ENCODE measurements at places on chromosomes 13 and 19.

DNA sequence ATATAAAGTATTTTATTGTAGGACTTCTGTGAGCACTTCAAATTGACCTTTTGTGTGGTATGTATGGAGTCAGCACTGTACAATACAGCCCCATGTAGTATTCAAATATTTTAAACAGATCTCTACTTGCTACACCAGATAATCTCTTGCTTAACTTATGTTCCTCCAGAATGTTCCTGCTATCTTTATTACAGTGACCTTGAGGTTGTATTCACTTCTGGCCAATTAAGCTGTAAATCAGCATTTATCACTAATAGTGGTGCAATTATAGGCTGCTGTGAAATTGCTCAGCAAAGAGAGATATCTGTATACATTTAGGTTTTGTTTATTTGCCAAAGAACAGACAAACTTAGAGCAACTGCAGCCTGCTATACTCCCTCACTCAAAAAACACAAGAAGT lies 1218.6 kb downstream of the PCDH17 start:
- DNase-seq, result no peak
- no peaks in the 10 kb centered on the region for H3K4me1 ChIP-seq
- H3K27me3 ChIP-seq, result no peaks in the 10 kb centered on the region
- no peaks in the 10 kb centered on the region for H3K36me3 ChIP-seq

GRCh38 chr13:31372454-31372853 lies 172.7 kb downstream of the B3GLCT start:
- DNase-seq, result no peak
- H3K4me1 ChIP-seq, result no peaks in the 10 kb centered on the region
- H3K27ac ChIP-seq, result no peak overlapping the region
- H3K4me3 ChIP-seq, result no peak overlapping the region
- H3K27me3 ChIP-seq, result no peaks in the 10 kb centered on the region

- peak overlapping the region; percentile 68 for H3K27ac ChIP-seq
- DNase-seq, result no peak
- H3K36me3 ChIP-seq, result peaks cover 7% of the 10 kb centered on the region
- H3K4me3 ChIP-seq, result no peak overlapping the region
Observed at GRCh38 chr19:5894704-5895349, 8.8 kb downstream of the NDUFA11 start.

DNA sequence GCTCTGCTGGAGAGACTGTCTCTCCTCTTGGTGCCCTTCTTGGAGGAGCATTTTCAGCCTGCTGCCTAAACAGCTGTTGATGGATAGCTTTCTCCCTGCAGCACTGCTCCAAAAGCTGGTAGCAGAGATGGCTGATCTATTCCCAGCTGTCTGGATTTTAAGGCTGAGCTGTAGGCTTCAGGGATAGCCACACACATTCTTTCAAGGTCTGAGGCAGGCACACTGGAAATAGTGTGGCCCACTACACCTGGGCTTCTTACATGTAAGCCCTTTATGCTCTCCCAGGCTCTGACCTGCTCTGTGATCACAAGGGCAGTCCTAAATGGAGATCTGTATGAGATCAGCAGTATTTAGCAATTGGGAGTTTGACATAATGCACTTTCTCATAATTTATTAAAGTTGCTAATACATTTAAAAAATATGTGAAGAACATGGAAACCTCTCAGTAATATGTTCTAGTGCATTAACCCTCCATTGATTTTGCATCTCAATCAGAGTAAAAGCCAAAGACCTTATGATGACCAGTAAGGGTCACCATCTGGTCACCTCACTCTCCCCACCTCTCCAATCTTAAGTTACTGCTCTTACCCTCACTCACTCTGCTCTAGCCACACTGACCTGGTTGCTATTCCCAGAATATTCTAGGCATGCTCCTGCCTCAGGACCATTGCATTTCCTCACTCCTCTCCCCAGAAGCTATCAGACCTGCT lies 91.6 kb downstream of the MBNL2 start:
- H3K4me3 ChIP-seq, result no peak overlapping the region
- DNase-seq, result no peak
- no peaks in the 10 kb centered on the region for H3K27me3 ChIP-seq
- H3K36me3 ChIP-seq, result no peaks in the 10 kb centered on the region
- no peaks in the 10 kb centered on the region for H3K4me1 ChIP-seq

DNA sequence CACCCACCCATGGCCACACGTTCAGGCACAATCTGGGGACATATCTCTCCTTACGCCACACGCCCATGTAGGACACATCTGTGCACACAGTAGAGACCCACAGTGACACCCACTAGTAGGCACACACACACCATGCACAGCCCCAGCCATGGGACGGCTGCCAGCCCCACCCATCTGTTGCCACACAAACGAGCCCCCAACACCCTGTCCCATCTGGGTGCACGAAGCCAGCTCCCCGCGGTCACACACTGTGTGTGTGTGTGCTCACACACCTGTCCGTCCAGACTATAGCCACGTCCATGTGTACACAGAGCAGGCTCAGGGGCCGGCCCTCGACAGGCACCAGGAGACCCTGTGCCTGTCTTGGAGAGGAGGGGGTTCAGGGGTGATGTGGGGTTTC lies 10.6 kb downstream of the ERFL start:
- no peak for DNase-seq
- H3K4me1 ChIP-seq, result peaks cover 3% of the 10 kb centered on the region
- no peak overlapping the region for H3K27ac ChIP-seq

DNA sequence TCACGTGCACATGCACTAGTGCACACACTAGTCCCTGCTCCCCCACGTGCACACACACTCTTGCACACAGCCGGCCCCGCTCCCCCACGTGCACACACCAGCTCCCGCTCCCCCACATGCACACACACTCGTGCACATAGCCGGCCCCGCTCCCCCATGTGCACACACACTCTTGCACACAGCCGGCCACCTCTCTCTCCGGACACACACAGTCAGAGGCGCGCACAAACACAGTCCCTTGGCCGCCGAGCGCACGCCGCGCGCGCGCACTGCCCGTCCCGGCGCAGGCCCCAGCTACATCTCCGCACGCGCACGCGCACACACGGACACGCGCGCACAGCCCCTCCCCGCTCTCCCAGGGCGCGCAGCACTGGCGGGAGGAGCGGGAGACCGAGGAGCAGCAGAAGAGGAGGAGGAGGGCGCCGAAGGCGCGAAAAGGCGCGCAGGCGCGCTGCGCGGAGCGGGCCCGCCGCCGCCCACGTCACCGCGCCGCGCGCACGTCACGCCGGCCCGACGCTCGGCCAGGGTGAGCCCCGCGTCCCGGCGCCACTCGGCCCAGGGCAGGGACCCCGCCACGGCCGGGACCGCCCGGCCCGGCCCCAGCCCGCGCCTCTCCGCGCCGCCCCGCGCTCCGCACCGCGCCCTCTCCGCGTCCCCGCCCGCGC lies at the start of gene TFDP1:
TFDP1 (plus strand) TSS at position 549 of the 665 bp plus-strand sequence. CDS start 1,085 bp downstream, outside the sequence.
- peak within 1 kb of the TSS; percentile 53 for H3K4me3 ChIP-seq
- no peaks in the 10 kb centered on the region for H3K4me1 ChIP-seq
- H3K27me3 ChIP-seq, result no peaks in the 10 kb centered on the region
- no peak for DNase-seq
- H3K36me3 ChIP-seq, result no peaks in the 10 kb centered on the region

DNA sequence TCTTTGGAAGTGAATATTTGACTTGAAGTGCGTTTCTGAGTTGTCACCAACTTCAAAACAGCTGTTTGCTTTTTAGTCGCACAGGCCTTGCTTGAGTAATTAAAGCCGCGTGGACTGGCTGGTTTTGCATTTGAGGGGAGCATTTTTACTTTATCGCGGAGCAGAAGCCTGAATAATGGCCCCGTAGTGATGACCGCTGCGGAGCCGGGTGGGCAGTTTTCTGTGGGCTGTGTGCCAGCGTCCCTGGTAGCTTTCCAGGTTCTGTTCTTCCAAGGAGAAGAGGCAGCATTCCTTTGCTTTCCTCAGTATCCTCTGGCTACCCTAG lies 1.1 kb downstream of the NAA16 start:
- no peaks in the 10 kb centered on the region for H3K36me3 ChIP-seq
- no peaks in the 10 kb centered on the region for H3K27me3 ChIP-seq
- H3K27ac ChIP-seq, result peak overlapping the region; percentile 95
- DNase-seq, result no peak
- H3K4me3 ChIP-seq, result peak overlapping the region; percentile 84
- peaks cover 8% of the 10 kb centered on the region for H3K4me1 ChIP-seq

GRCh38 chr13:104586051-104586746 lies 1520.0 kb upstream of the SLC10A2 start:
- no peak overlapping the region for H3K27ac ChIP-seq
- H3K27me3 ChIP-seq, result no peaks in the 10 kb centered on the region
- DNase-seq, result no peak

DNA sequence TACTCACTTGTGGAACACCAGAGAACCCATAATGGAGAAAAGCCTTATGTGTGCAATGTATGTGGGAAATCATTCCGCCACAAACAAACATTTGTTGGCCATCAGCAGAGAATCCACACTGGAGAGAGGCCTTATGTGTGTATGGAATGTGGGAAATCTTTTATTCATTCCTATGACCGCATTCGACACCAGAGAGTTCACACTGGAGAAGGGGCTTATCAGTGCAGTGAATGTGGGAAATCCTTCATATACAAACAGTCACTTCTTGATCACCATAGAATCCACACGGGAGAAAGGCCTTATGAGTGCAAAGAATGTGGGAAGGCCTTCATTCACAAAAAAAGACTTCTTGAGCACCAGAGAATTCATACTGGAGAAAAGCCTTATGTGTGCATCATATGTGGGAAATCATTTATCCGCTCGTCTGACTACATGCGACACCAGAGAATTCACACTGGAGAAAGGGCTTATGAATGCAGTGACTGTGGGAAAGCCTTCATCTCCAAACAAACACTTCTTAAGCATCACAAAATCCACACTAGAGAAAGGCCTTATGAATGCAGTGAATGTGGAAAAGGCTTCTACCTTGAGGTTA lies 10.9 kb downstream of the ZNF549 start:
- DNase-seq, result no peak
- no peaks in the 10 kb centered on the region for H3K27me3 ChIP-seq
- H3K36me3 ChIP-seq, result peaks cover 50% of the 10 kb centered on the region

- DNase-seq, result no peak
- no peaks in the 10 kb centered on the region for H3K27me3 ChIP-seq
- H3K4me1 ChIP-seq, result no peaks in the 10 kb centered on the region
- H3K4me3 ChIP-seq, result no peak overlapping the region
Observed at GRCh38 chr19:55465460-55466240, 1.1 kb upstream of the C19orf85 start.

DNA sequence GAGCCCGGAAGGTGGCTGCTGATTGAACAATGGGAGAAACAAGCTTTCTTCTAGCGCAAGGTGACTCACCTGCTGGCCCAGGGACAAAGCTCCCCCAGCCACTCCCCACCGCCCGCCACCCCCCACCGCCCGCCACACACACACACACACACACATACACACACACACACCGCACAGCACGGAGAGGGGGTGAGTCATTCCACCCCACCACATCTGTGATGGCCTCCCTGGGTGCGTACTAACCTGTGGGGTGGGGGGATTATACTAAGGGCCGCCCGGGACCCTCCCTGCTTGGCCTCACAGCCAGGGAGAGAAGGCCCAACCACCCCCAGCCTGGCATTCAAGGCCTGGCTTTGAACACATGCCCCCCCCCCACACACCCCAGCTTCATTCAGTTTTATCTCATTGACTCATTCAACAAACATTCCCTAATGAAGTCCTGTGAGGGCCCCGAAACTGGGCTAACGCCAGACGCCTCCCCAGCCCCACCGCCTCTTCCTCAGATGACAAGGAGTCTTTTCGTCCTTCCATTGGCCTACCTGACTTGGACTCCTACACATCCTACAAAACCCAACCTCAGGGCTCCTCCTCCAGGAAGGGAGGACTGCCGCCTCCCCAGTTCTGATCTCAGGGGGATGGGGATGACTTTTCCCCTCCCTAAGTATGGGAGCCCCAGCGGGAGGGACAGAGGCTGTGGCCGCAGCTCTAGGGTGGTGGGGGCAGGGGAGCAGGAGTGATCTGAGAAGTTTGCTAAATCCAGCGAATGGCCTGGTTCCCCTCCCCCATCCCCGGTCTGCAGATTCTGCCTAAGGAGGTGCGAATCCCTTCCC lies 5.8 kb upstream of the ONECUT3 start:
- DNase-seq, result no peak
- peaks cover 12% of the 10 kb centered on the region for H3K4me1 ChIP-seq
- H3K36me3 ChIP-seq, result no peaks in the 10 kb centered on the region

- no peak overlapping the region for H3K4me3 ChIP-seq
- DNase-seq, result no peak
- H3K27me3 ChIP-seq, result no peaks in the 10 kb centered on the region
- no peaks in the 10 kb centered on the region for H3K36me3 ChIP-seq
- no peaks in the 10 kb centered on the region for H3K4me1 ChIP-seq
Observed at GRCh38 chr13:92187378-92187989, 789.1 kb downstream of the GPC5 start.

DNA sequence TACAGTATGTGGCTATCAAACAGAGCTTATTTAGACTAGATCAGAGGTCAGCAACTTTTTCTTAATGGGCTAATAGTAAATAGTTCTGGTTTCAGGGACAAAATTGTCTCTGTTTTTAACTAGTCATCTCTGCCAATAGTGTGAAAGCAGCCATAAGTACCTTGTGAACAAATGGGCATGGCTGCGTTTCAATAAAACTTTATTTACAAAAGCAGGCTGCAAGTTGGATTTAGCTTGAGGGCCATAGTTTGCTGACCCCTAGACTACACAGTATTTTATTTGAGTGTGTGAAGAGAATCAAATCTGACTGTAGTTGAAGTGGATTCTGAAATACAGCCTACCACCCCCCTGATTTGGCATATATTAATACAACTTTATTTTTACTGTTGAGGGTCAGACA lies 75.6 kb downstream of the SCEL start:
- H3K36me3 ChIP-seq, result no peaks in the 10 kb centered on the region
- no peak for DNase-seq
- no peak overlapping the region for H3K4me3 ChIP-seq
- H3K27ac ChIP-seq, result no peak overlapping the region
- H3K4me1 ChIP-seq, result no peaks in the 10 kb centered on the region

DNA sequence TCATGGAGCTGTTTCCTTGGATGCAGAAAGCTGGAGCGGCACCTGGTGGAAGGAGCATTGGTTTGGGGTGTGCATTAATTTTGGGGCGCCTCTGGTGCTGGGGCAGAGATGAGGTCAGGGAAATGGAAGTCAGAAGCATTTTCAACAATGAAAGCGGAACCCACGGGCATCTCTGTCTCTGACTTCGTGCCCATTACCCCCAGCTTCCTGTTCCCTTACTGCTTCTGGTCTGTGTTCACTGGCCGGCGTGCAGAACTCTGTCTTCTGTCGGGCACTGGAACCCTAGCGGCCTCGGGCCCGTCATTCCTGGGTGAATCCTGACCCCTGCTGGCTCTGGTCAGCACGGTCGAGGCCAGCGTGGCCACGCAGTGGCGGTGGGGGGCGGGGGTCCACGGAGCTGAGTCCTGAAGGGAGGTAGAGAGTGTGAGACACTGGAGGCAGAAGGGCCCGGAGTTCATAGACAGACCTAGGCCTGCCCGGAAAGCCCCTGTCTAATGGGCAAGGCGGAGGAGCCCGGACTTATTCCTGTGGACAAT lies 7.9 kb upstream of the LINGO3 start:
- no peaks in the 10 kb centered on the region for H3K36me3 ChIP-seq
- H3K27ac ChIP-seq, result no peak overlapping the region
- H3K4me3 ChIP-seq, result no peak overlapping the region
- no peaks in the 10 kb centered on the region for H3K4me1 ChIP-seq
- H3K27me3 ChIP-seq, result peaks cover 17% of the 10 kb centered on the region
